ENCODE measurements at places on chromosomes 12 and 14.

- no peak for DNase-seq
These were observed 20.9 kb downstream of the RASAL1 start for GRCh38 chr12:113114447-113115178.

DNA sequence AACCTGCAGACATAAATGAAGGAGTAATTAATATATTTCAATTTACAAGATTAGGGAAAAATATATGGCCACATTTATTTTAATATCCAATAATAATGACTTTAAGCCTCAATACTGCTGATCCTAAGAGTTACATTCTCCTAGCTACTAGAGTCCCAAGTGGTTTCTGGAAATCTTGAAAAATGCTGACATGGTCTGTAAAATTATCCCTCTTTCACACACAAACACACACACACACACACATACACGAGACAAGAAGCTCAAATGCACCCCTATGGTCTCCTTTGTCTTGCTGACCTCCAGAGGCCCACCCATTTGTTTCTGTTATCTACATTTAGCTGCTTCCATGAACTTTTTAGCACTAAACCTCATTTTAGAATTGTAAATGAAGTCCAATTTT, 53.0 kb upstream of the USP15 start:
- DNase-seq, result no peak

DNA sequence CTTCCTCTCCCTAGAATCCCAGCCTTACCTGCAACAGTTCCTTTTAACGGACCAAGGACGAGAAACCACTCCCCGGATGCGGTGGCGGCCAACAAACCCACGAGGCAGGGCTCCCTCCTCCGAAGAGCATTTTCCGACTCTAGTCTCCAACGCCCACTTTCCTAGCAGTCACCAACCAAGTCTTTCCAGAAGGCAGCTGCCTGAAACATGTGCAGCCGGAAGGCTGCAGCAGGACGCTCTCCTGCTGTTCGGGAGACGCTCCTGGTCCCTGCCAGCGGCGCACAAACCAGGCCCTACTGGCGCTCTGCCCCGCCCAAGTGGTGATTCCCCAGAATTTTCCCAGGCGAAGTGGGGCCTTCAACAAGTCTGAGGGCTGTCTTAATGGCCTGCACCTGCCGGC, 21.1 kb upstream of the ADAM20 start:
- no peak for DNase-seq

DNA sequence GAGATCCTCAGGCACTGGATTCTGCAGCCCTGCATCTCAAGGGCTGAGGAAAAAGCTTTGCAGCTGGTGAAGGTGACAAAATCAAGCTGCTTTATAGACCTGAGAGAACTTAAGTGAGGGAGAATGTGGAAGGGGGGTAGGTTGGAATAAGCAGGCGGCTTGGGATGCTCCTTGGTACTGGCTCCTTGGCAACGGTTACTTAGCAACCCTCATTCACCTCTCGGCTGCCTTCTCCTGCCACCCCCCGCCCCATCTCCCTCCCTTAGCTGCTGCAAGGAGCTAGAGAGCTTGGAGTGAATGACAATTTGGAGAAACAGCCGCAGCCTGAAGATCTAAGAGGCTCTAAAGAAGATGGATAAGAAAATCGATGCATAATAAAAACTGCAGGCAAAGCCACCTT, 44.1 kb upstream of the CISTR start:
- no peak for DNase-seq

GRCh38 chr14:95527387-95528002, 7.4 kb upstream of the GLRX5 start:
- DNase-seq, result peak; percentile 49

DNA sequence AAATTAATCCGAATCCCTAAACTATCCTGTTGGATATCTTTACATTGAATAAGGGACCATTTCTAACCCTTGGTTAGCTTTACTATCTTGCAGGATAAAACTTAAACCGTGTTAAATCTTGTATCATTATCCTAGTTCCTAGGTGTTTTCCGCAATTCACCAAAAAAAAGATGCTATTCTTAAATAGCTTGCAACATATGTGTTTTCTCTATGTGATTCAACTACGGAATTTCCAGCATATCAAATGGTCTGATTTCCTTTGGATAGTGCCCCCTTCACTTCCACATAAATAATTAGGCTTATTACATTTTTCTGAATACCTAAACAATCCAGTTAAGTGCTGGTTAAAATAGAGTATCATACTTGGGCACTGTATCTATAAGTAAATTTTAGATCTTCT, 130.3 kb downstream of the ITPR2 start:
- no peak for DNase-seq

DNA sequence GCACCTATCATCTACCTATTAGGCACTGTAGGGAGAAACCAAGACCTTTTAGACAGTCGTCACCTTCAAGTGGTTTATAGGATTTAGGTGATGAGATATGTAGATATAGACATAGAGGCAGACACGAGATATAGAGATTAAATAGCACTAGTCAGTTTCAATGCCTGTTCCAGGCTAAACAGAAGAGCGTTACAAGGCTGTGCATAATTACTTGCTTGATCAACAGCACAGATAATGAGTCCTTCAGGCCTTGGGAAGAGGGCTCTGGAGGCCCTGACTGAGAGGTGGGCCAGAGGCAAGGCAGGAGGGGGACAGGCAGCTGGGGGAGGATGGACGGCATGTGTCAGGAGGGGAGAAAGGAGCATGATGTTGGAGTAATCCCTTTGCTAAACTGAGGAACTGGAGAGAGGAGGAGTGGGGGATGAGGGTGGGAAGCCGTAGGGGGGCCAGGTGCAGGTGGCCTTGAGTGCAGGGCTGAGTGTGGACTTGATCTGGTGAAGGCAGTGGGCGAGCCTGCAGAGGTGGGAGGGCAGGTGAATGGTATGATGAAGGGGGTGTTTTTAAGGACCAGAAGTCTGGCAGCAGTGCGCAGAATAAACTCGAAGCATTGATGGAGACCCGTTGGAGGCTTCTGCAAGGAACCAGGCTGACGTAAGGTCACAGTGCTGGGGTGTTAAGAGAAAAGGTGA, 43.9 kb upstream of the ATP23 start:
- no peak for DNase-seq

- no peak for DNase-seq
These were observed 509.3 kb upstream of the CCDC196 start for GRCh38 chr14:65976761-65977404.

- no peak for DNase-seq
These were observed 48.7 kb downstream of the EID3 start for GRCh38 chr12:104352106-104352713.

DNA sequence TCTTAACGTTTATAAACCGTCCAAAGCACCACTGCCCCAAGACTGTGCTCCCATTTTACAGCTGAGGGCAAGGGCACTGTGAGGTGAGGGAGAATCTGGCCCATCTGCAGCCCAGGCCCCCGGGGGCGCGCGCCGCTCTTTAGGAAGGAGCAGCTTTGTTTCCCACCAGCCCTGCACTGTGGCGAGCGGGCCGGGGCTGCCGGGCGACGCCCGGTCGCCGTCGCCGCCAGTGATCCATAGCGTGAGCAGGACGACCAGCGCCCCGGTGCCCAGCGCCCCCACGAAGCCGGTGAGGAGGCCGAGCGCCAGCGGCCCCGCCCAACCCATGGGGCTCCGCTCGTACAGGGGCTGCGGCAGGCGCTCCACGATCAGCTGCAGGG, 34.6 kb downstream of the FIGNL2 start:
- peak; percentile 49 for DNase-seq

- no peak for DNase-seq
These were observed 21.2 kb downstream of the RTL1 start for GRCh38 chr14:100882026-100882967.

DNA sequence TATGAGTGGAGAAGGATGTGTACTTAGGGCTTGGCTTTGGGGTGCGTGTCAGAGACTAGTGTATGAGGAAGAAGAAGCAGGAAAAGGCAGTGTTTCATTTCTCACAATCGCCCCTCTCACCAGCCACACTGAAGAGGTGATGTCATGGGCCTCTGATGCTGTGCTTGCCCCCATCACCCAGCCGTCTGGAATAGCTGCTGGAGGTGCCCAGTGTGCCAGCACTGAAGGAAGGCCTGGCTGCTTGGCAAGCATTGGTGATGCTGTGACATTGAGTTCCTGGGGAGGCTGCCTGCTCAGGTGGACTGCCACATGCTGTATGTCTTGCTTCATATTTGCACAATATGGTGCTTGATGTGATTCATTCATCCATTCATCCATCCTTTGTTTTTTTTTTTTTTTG, 56.2 kb downstream of the CRADD start:
- no peak for DNase-seq

GRCh38 chr12:4089121-4089606, 184.4 kb upstream of the CCND2 start:
- DNase-seq, result no peak

GRCh38 chr12:23621900-23622299, 327.6 kb downstream of the SOX5 start:
- no peak for DNase-seq

GRCh38 chr12:15541996-15542631, 219.8 kb downstream of the PTPRO start:
- no peak for DNase-seq

GRCh38 chr14:89344920-89345254, 72.1 kb downstream of the FOXN3 start:
- no peak for DNase-seq

- DNase-seq, result no peak
These were observed 390.2 kb downstream of the SOX5 start for GRCh38 chr12:23559268-23559753.

GRCh38 chr14:74261288-74261687, 22.0 kb downstream of the VSX2 start:
- DNase-seq, result no peak

- no peak for DNase-seq
These were observed 9.8 kb upstream of the CIPC start for GRCh38 chr14:77088219-77088618.

- no peak for DNase-seq
These were observed 69.6 kb downstream of the MGST1 start for GRCh38 chr12:16417058-16417457.

GRCh38 chr12:27780612-27781408, 774 bp upstream of the MANSC4 start:
- no peak for DNase-seq

- no peak for DNase-seq
These were observed 16.9 kb upstream of the SLC6A15 start for GRCh38 chr12:84929501-84929900.

DNA sequence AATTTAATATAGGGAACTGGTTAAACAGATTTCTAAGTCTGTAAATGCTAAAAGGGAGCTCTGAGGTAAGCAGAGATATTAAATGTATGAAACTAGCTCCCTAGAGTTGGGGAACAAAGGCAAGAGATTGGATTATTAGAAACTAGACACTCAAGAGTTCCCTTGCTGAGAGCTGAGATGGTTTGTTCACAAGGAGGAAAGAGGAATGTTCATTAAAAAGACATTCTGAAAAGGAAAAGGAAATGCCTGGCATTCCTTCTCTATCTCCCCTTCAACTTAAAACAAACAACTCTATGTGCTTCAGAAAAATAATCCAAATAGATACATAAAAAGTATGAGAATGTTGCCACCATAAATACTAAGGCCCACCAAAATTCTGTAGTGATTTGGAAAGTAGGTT, 73.7 kb downstream of the GALNT4 start:
- DNase-seq, result no peak

DNA sequence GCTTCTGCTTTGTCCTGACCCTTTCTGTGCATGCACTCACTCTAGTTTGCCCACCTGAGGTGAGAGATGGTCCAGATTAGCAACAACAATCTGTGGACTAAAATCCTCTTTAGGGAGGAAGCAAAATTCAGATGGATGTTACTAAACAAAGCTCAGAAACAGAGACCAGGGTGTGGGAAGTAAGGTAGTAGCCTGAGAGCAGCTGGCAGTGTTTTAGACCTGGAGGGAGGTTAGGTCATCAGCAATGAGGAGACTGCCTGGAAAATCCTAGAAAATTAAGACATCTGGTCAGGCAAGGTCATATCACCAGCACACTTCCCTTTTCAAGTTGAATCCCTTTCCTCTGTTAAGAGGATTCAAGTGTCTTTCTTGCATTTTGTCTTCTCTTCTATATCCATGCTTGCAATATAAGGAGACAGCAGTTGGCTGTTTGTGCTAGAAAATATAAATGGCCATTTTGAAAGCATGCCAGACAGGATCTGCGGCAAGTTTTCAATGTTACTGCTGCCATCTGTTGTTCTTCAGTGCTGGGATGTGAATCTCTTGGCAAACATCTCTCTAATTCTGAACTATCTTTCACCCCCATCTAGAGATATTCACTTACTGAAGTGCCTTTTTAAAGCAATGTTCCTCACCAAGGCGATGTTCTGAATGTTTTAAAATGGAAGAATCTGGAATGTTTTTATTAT, 266.4 kb downstream of the NAV3 start:
- no peak for DNase-seq

GRCh38 chr14:105864651-105865265, 338.4 kb downstream of the TMEM121 start:
- no peak for DNase-seq

DNA sequence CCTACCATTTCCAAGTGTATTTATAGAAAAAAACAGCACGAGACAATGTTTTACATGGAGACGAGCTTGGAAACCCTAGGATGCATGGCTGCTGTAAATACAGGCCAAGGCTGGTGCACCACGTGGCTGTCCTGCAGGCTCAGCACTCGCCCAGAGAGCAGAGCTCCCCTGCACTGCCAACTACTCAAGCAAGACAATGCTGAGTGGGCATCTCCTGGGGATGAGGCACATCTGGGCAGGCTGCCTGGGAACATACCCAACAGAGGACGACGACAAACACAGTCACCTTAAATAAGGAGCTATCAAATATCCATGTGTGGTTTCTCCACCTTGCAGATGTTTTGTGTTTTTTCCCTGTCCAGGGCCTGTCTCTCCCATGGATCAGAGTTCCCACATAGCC, 128.3 kb upstream of the PRMT8 start:
- no peak for DNase-seq

GRCh38 chr12:52355176-52355575, 12.1 kb downstream of the KRT85 start:
- no peak for DNase-seq

- DNase-seq, result no peak
These were observed 390.0 kb downstream of the EGLN3 start for GRCh38 chr14:33560718-33561431.

All from GM20000 (cell line).